Astrocyte of the cerebellum (primary cell): ENCODE measurements at places on chromosomes 12 and 14.

GRCh38 chr14:63938198-63939005 lies 85.6 kb downstream of the SYNE2 start:
- no peak for DNase-seq

DNA sequence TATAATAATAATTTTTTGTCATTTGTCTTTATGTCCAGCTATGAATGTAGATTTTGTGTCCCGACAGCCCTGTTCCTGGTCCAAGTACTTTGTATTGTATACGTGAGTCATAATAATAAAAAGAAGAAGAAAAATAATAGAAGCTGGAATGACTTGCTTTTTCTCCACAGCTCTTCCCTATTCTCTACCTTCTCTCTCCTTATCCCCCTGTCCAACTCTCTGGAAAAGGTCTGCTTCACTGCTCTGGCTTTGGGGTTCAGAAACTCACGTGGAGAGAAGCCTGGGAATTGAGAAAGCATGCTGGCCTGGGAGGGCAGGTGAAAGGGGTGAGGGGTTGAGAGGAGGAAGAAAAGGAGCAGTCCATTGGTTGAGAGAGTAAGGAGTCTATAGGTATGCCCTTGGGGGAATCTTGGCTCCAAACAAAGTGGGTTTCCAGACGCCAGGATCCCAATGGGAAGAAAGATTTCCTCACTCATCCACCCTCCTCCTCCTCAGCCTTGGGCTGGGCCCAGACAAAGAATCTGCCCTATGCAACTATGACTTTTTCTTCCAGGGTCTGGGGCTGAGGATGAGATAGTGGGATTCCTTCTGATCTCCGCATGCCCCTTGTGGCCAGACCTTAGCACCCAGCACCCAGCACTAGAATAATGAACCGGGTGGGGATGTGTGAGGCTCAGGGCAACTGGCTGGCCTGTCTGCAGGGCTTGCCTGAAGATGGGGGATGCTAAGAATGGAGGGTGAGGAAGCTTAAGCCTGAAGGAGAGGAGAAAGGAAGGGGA lies 4.0 kb downstream of the HOXC8 start:
- DNase-seq = no peak

DNA sequence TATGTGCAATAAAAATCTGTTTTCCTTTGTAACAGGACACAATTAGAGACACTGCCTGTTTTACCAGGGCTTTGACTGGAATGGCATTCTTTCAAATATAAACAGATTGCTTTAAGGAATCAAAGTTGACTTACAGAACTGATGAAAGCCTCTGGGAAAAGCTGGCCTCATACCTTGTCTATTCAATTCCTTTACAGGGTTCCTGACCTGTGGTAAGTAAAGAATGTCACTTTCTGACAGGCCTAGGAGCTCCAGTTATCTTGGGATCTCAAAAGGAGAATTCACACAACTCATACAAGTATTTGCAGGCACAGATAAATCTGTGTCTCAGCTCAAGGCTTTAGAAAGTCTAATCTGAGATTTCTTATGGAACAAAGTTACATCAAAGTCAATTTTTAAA lies 88.4 kb downstream of the BCAT1 start:
- DNase-seq = no peak

DNA sequence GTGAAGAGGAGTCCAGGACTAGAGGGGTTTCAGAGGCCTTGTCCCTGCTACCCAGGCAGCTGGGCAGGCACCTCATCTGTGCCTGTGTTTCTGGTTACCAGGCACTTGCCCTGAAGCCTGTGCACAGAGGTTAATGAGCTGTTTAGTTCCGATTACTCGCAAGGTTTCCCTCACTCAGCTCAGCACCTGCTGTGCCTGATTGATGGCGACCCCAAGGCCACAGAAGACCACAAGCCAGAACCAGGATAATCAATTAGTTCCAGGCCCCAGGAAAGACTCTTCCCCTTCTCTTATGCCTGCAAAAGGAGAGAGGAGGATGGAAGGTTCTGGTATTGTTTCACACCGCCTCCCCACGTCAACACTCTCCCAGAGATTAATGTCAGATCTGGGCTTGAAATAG lies 88.8 kb upstream of the NOS1 start:
- peak; percentile 9 for DNase-seq

GRCh38 chr12:132566516-132567131 lies 43.8 kb downstream of the LRCOL1 start:
- DNase-seq = peak; percentile 31

DNA sequence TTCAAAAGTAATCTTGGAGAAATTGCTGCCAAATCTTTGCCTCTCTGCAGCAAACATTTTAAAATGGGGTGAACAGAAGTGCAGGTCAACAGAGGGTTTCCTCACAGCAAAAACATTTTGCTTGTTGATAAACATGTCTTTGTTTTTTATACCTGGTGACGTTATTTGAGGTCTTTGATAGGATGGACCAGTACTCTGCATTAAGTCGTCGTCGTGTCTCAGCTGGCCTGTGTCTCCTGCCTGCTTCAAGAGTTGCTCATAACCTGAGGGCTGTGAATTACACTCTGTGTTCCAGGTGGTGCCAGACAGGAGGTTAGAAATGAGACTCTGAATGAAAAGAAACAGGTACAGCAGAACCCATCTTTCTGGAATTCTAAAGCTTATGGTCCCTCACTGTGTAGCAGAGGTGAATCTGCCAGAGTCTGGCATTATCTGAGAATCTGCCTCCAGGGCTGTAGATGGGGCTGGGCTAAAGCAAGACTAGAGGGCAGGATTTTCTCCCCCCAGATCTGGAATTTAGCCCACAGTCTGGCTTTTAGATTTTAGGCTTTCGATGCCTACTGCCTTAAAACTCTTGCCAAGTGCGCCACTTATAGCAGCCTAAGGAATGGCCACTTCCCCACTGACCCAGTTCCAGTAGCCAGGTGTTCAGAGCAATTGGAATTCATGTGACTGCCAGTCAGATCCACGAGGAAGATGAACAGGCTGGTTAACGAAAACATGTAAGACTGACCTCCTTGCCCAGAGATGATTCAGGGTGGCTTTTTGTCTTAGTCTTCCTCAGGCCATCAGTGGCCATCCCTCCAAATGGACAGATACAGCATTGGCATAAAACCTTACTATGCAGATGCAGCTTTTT lies 161.2 kb downstream of the PRKCH start:
- no peak for DNase-seq

- DNase-seq = no peak
Measured at GRCh38 chr12:78746001-78746400, 118.6 kb upstream of the SYT1 start.

GRCh38 chr12:2682296-2683251 lies 112.2 kb upstream of the FKBP4 start:
- no peak for DNase-seq

DNA sequence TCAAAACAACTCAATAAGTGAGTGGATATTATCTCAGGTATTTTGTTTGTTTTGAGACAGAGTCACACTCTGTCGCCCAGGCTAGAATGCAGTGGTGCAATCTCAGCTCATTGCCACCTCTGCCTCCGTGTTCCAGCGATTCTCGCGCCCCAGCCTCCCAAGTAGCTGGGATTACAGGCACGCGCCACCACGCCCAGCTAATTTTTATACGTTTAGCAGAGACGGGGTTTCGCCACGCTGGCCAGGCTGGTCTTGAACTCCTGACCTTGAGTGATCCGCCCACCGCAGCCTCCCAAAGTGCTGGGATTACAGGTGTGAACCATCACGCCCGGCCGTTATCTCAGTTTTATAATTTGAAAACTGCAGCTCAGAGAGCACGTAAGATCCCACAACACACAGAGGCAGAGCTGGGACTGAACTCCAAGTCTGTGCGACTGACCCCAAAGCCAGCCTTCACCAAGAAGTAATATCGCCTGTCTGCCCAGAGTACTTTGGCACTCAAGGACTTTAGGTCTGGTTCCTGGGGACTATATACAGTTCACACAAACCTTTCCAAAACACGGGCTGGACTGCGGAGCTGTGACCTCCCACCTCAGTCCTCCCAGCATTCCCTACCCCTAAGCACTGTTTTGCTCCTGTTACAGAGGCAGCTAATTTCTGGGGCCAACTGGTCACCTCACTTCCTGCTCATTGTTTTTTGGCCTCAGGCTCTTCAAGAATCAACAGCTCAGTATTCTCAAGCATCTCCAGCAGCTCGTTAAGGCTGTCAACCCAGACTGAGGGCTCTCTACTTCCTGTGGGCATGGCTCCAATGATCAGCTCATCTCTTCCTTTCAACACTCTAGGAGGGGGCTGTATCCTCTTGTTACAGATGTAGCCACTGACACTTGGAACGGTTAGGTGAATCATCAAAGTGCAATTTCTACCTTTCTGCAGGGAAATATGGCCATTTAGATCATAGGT lies 22.5 kb downstream of the TESC start:
- no peak for DNase-seq

DNA sequence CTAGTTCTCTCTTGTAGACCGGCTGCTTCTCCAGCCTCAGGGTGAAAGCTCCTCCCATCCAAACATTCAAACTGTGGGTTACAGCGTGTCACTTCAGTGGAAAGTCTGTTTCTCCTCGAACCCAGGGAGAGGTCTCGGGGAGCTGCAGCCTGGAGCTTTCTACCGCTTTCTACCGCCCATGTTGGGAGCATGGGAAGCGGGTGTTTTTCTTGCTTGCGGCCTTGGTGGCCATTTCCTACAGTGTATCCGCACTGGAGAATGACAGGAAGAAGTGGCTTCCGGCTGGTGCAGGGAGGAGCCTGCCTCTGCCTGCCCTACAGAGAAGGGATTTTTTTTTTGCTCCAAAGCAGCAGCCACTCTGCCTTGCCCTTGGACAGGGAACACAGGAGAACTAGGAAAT lies 21.2 kb downstream of the ZFP36L1 start:
- no peak for DNase-seq

- DNase-seq = no peak
Measured at GRCh38 chr14:35565871-35566464, 32.0 kb downstream of the INSM2 start.

DNA sequence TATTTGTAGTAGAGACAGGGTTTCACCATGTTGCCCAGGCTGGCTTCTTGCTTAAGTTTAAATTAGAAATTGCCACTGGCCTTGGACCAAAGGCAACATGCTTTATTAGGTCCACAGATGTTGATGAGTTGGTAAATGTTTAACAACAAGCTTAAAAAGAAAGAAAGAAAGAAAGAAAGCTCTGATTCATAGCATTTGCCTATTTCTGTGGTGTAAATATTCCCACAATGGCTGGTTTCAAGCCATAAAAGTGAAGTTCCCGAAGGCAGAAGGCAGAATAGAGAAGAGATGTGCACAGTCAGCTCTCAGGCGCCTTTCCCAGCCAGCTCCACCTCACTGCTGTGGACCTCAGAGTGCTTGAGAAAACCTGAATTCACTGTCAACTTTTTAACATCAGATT lies 26.4 kb downstream of the KCNK13 start:
- no peak for DNase-seq

DNA sequence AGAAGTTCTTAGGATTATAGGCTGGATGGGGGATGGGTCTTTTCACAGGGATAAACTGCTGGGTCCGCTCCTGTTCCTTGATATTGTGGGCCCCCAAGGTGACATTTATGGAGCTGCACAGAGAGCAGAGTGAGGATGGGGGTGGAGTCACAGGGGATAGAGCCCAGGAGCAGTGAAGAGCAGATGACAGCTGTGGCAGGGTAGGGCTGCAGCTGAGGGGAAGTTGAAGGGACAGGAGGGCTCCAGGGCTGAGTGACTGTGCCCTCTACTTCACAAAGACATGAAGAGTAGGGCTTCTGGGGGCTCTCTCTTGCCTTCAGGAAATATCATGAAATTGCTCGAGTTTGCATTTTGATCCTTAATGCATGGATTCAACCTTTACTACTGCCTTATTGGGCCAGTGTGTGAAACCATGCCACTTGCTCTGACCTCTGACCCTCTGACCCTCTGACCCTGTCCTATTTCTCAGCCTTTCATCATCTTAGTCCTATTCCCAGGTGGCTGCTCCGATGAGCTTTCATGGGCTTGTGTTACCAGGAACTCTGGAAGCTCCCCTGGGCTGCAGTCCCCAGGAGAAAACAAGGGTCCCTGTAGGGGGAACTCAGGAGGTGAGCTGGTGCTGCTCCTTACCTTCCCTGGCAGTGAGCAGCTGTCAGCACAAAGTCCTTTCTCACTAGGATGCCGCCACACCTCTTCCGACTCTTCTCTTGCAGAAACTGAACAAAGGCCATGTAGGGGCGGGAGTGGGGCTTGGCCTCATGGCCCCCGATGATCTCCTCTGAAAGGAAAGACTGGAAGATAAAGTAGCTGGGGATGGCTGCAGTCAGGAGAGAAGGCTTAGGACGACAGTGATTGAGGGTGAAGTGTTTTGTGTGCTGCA lies 1.6 kb downstream of the GZMH start:
- no peak for DNase-seq

GRCh38 chr12:79048962-79049361 lies 184.4 kb downstream of the SYT1 start:
- no peak for DNase-seq

DNA sequence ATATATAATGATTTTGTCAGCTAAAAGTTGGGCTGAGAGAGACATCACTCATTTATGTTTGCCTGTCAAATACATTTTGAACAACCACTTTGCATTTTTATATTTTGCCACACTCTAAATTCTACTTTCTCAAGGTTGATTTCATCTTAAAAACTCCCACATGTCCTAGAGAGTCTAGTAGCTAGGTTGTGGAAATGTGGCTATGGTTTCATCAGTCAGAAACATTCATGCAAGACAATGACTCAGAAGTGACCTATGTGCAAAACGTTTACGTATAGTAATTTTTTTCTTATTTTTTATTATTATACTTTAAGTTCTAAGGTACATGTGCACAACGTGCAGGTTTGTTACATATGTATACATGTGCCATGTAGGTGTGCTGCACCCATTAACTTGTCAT lies 27.4 kb upstream of the PRKD1 start:
- no peak for DNase-seq

- DNase-seq = no peak
Measured at GRCh38 chr12:62194616-62195015, 65.6 kb upstream of the USP15 start.

- no peak for DNase-seq
Measured at GRCh38 chr12:24960222-24960855, 11.4 kb upstream of the BCAT1 start.

GRCh38 chr12:132559652-132560363 lies 50.6 kb downstream of the LRCOL1 start:
- no peak for DNase-seq

GRCh38 chr14:21086908-21087293 lies 11.6 kb downstream of the ZNF219 start:
- no peak for DNase-seq

GRCh38 chr14:47555333-47555732 lies 120.1 kb downstream of the MDGA2 start:
- no peak for DNase-seq

DNA sequence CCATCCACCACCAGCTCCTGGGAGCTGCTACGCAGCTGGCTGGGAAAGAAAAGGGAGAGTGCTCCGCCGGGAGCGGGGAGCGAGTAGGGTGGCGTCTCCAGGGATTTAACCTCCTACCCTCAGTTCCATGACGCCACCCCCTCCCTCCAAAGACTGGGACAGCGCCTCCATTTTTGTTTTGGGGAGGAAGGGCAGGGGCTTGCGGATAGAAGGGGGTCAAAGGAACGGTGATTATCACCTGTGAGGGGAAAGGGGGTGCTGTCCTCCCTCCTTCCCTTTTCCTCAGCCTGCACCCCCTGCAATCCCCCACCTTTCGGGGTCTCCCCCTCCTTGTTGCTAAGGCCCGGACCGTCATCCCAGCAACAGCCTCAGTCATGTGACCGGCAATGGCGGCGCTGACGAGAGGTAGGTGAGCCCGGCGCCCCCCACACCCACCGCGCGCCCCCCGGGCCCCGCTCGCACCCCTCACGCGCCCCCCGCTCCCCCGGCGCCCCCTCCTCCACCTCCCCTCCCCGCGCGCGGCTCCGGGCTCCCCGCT lies at the start of gene DTX3:
TSS of gene DTX3 (plus strand) at position 371 of the 538 bp plus-strand sequence. CDS start 1,694 bp downstream, outside the sequence.
- no peak for DNase-seq

GRCh38 chr12:56129206-56129941 lies 1.3 kb downstream of the ESYT1 start:
- DNase-seq = no peak
